Inflammatory macrophage (primary cell): ENCODE measurements at places on chromosomes 5 and 9.

DNA sequence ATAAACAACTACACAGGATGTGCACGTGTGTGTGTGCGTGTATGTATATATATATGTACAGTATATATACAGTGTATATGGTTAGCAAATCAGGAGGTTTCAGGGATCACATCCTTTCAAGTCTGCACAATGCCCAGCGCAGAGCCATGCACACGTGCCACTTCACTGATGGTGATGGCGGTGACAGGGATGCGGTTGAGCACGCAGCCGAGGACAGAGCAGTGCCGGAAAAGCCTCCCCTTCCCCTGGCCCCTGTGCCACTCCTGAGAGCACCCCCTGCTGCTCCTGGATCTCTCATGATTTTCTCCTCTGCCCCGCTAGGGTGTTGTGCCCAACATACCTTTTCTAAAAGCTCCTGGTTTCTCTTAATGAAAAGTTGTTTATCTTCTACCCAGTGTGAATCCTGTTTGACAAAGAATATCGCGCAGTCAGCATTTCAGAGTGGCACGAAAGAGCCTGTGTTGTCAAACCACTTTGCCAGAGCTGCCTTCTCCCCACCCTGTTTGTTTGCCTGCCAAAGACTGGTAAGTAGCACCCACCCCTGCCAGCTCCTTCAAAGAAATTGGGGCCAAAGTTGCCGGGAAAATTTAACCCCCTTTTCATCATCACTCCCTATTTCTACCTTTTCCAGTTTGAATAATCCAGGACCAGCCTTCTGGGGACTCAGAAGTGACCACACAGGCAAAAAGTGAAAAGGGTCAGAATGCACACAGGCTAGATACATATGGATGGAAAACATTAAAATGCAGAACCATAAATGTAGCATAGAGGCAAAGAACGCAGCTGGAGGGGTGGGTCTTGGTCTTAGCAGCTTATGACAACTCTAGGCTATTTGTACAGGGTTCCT lies 126.2 kb upstream of the DPYSL3 start:
- no peak for DNase-seq

DNA sequence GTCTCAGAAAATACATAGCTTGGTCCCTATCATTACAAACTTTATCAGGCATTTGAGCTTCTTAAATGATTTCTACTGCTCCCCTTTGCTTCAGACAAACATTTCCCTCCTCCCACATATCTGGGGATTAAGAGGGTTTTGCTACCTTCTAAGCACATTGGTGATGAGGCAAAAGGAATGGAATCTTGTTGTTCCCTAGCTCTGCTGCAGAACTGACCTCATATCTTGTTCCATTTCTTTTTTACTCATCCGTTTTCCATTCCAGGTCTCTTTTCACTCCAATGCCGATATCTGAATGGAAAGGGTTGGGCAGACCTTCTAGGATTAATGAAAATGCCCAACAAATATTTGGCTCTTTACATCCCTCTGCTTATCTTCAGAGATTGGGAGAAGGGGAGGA lies 444.6 kb downstream of the ZNF608 start:
- no peak for DNase-seq

- no peak for DNase-seq
These were observed 31.7 kb downstream of the NRG2 start for GRCh38 chr5:140011297-140011802.

DNA sequence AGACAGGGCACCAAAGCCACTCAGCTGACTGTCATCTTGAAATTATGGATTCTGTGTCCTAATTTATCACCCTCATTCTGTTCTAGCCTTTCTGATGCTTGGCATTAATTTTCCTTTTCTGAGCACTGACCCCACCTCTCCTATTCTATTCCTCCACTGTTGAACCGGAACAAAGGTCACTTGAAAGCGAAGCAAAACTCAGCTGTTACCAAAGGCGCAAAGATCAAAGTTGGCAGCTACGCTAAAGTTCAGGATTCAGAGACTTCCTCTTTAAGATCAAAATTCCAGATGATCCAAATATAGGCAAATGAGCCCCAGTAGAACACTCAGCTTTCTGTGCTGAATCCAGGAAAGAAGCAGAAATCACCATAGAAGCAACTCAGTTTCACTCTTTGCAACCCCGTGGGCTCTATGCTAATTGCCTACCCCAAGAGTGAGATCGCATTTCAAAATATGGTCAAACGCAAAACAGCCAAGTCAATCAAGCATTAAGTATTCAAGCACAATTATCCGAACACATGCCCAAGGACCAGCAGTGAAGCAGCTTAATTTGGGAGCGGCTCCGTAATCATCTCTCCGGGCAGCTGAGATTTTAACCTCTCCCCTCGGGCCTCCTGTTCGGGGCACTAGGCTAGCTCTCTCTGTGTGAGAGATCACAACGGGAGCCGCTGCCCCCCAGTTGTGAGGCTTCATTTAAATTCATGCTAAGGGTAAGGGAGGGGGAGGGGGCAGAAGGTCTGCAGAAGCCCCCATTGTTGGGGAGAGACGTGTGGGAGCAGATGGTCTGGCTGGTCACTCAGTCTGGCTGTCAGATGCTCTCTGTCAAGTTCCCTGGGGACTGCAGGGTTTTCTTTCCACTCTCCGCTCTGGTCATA lies 288.6 kb downstream of the ELAVL2 start:
- DNase-seq, result no peak
